ENCODE measurements at places on chromosomes 3 and 15.

DNA sequence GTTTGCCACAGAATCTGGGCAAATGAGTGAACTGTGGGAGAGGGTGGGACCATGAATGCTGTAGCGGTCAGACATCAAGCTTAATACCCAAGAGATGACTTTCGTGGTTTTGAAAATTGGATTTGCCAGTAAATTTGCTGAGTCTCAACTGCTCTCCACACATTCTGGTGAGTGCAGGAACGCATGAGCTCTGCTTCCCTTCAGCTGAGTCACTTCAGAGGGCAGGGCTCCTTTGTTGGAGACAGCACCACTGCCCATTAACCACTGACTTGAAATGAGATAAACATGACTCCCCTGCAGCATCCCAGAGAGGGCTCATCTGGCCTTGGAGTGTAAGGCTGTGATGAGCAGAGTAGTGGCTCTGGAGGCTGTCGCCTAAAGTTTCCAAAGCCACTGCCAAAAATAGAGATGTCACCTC is 22.6 kb downstream of the RARRES1 start:
- no peak for DNase-seq

DNA sequence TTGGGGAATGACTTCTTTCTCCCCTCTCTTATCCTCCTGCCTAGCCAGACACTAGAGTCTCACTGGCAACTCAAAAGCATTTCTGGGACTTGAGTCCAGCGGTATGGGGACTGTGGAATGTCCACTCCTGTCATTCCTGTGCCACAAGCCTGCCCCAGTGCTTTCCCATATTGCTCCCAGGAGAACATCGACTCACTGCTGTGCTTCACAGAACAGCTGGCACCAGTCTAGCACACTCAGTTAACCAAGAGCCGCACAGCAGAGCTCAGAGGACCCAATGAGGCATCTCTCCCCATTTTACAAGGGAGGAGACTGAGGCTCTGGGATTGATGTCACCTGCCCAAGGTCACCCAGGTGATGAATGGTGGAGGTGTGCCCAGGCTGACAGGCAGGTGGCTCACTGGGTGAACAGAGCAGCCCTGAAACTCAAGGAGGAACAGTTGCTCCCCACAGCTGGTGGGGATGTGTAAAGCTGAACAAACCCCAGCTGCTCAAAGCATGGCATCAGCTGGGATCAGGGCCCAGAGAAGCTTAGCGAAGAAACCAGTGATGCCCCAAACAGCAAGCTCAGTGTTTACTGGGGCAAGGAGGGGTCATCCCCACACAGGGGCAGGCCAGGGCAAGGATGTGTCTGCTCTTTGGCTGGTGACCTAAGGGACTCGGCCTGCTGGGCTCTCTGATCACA is 35.4 kb upstream of the DUSP7 start:
- no peak for DNase-seq

DNA sequence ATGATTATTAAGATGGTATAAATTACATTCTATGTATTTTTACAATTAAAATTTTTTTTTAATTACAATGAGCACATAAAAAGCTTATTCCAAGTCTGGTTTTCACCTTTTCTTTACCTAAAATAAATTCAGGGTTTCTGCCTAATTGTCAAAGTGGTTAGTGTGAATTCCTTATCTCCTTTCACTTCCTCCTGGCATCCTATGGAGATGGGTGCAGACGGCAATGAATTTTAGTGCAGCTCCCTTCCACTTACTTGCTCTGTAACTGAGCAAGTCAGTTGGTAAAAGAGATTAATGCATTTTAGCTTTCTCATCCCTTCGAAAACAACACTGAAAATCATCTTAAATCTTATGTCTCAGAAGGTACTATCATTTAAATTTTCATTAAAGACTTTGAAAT is 13.1 kb downstream of the HDGFL3 start:
- no peak for DNase-seq

DNA sequence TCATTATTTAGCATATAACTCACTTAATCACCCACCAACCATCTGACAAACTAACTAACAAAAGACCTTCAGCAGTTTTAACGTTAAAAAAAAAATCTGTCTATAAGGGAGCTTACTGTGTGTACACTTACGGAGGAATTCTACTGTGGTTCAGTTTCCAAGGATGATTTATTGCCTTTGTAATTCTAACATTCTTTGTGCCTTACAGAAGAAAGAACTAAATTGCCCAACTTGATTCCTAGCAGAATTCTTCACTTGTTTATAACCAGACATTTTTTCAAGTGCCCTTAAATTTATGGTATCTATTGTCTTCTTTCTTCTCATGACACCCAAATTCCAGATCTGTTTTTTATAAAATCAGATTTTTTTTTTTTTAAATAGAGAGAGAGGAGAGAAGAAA is 119.7 kb upstream of the IGSF10 start:
- DNase-seq: no peak
